SJSA1 (cell line): ENCODE measurements at places on chromosomes 3 and 15.
A peak's percentile ranks its signal among the peaks of the same experiment; 100 is the strongest.

DNA sequence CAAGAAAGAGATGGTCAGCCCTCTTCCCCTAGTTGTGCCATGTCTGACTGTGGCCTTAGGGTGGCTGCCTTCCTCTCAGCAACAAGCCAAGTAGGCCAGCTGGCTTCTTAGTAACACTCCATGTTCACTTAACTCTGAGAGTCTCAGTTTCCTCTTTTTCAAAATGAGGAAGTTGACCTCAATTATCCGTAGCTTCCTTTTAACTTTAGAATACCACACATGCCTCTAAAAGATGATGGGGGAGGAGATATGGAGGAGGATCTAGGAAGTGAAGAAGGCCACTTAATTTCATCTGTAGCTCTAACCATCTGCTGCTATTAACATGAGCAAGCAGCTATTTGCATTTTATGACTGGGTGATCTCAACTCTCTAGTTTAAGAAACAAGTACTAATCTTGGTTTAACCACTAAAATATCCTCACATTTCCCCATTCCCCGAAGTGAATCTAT, 32.9 kb downstream of the CD200R1L start:
- DNase-seq: no peak

DNA sequence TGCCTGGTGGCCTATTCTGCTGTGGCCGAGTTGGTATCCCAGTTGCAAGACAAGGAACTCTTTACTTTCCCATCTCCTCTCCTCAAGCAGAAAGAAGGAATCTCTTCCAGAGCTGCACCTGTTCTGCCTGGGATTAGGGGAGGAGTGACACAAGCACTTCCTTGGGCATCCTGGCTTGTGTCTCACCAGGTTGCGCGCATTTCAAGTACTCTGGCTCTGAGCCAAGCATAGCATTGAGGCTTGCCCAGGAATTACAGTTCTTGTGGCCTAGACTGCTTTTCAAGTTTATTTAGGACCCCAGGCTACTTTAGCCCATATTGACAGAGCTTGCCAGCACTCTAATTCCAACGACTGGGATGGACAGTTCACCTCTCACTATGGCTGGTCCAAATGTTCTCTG, 150.5 kb downstream of the RSRC1 start:
- no peak for DNase-seq

GRCh38 chr3:127532561-127533203, 57.9 kb downstream of the TPRA1 start:
- DNase-seq: no peak

DNA sequence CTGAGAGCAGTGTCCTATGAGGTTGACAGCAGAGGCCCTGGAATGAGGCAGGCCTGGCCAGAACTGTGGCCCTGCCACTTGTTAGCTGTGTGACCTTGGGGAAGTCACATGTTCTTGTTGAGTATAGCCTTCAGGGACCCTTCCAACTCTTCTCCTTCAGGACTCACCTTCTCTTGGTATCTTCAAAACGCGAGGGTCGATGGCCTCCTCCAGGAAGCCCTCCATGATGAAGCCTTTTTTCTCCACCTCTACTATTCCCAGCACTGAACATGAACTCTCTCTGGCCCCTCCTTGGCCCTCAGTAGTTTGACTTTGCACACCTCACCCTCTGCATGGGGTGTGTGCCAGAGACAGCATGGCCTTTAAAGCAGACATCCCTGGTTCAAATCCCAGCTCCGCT, 195.1 kb upstream of the LINGO1 start:
- DNase-seq: no peak

DNA sequence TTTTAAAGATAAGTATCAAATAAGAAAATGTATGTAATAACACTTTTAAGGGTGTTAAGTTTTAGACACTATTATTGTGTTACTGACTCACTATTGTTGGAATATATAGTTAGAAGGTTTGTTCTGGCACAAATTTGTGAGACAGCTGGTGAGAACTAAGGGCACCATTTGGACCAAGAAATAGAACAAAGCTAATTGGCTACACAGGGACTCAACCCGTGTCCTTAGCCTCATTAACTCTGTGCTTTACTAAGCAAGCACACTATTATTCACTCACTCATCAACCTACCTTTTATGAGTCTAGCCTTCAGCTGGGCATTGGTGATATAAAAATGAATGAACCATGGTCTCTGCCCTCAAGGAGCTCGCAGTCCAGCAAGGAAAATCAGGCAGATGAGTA, 4.1 kb upstream of the UNC13C start:
- DNase-seq: no peak

- no peak for DNase-seq
These were observed 20.1 kb downstream of the CADM2 start for GRCh38 chr3:84978843-84979242.

DNA sequence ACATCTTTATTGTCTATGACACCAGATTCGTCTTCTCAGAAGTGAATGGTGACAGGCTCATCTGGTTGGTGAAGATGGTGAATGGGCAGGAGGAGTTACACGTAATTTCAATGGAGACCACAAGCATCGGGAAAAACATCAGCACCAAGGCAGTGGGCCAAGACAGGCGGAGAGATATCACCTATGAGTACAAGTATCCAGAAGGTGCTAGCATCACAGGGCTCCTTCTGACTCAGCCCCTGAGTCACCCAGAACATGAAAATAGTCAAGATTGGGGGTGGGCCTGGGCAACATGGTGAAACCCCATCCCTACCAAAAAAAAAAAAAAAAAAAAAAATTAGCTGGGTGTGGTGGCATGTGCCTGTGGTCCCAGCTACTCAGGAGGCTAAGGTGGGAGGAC, 32.6 kb downstream of the TGM4 start:
- no peak for DNase-seq

GRCh38 chr3:65548848-65549625, 489.7 kb downstream of the MAGI1 start:
- no peak for DNase-seq

GRCh38 chr3:52146811-52147210, 7.4 kb downstream of the POC1A start:
- DNase-seq: no peak

DNA sequence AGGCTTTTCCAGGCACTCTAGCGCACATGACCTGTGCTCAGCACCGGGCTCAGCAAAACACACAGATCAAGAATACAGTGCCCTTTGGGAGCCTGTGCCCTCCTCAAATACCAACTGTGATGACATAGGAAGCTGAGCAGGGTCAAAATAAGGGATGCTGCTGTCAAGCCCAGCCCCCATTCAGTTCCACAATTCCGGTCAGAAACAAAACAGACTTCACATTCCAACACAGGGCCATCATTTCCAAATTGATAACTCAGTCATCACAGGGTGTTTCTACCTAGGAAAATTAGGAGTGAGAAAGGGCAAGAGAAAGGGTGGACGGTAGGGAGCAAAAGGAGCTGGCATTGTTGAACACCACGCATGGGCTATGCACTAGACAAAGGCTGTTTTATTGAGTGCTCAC, 158.4 kb upstream of the CCDC54 start:
- no peak for DNase-seq

DNA sequence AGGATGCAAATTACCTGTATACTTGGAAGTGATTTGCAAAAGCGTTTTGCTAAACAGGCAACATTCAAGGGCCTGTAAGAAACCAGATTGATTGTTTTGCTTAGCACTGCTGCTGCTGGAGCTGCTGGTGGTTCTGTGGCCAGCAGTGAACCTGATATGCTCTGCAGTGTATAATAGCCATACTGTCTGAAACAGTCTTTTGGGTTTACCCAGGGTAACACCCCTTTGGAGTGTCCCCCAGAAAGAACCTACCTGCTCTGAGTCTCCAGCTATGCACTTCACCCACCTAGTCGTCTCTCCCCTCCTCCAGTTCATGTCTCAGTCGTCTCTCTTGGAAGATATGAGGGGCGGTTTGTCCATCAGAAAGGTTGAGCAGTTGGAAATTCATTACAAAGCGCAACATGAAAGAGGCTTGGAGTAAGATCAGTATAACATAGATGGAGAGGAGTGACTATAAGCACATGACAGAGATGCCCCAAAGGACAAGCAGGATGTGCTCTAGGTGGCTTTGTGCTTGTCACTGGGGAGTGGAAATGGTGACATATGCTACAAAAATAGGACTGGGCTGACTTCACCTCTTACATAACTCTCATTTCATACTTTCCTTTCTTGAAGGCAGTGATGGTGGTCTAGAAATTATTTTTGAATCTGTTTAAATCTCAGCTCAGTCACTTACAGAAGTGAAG, 3.8 kb downstream of the MKRN2 start:
- DNase-seq: no peak

DNA sequence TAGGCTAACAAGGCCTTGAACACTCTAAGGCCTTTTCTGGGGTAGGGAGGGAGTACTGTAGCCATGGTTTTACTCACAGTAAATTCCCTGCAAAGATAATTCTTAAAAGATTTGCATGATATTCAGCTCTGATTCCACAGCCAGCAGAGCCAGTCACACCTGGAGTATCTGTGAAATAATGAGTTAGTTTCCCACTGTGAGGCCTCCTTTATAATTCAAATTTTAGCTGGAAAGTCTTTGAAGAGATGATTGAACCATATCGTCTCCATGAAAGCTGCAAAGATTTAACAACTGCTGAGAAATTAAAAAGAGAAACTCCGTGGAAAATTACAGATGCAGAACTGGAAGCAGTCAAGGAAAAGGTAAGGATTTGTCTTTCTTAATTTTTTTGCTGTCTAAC, 32.3 kb upstream of the DUT start:
- no peak for DNase-seq

- DNase-seq: no peak
These were observed 54.5 kb downstream of the ZMAT3 start for GRCh38 chr3:179016979-179017670.

- no peak for DNase-seq
These were observed 216.0 kb upstream of the ZBTB20 start for GRCh38 chr3:115363071-115363470.

- DNase-seq: no peak
These were observed 171.0 kb upstream of the NANOGP8 start for GRCh38 chr15:35256141-35256540.

DNA sequence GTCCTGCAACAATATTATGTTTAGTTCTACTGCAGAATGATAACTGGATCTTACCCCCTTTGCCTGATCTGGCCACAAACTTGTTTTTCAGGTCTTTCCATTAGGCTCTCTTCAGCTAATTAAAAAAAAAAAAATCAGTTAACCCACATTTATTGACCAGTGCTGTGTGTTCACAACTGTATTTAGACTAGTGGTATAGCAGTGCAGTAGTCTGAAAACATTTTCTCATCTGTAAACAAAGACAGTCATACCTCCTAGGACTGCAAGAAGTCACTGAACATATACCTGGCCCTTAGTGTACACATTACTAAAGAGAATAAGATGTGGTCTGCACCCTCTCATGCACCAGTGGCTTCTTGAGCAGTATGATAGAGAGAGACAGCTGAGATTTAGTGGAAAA, 22.5 kb downstream of the LPP start:
- no peak for DNase-seq

DNA sequence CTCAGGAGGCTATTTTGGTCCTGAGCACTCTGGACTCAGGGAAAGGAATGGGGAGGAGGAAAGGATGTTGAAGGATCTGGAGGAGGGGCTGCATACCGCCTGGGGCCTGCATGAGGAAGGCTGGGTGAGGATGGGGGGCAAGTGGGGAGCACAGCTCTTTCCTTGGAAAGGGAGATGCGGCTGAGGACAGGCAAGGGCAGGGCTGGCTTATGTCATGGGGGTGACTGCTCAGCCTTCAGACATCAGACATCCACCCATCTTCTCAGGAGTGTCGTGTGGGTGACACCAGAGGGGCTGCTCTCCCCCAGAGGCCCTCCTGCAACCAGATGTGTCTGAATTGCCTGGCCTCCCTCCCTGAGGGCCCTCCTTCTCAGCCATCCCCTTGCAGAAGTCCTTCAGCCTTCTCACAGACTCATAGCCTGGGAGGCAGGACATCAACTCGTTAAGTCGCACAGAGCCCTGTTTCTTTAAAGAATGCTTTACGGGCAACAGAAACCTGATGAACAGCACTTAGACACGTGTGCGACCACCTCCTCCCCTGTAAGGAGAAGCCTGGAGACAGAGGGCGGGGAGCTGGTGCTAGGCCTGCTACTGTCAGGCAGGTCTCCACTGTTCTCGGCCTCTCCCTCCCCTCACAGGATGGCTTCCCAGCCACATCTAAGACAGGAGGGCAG, 252.3 kb downstream of the OCA2 start:
- no peak for DNase-seq

- DNase-seq: peak; percentile 78
These were observed 9.5 kb upstream of the TRIM69 start for GRCh38 chr15:44726568-44727484.

DNA sequence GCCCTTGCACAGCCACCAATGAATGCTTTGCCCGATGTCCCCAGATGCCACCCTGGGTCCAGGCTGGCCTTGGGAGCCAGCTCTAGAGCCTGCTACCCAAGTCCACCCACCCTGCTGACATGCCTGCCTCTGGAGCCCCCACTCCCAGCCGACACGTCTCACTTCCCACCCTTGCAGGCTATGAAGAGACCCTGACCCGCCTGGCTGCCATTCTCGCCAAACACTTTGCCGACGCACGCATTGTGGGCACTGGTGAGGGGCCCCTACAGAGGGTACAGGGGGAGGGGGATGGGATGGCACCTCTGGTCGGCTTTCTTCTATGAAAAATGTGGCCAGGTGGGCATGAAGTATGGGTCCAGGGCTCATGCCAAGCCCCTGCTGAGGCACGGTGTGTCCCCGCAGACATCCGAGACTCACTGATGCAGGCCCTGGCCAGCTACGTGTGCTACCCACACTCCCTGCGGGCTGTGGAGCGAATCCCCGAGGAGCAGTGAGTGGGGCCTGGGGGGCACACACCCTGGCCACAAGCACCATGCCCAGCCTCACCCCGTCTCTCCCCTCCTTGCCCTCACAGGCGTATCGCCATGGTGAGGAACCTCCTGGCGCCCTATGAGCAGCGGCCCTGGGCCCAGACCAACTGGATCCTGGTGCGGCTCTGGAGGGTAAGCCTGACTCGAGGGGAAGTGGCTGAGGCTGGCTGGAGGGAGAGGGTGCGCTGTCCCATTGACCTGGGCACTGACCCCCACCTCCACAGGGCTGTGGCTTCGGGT, 6.0 kb downstream of the AMIGO3 start:
- no peak for DNase-seq

- no peak for DNase-seq
These were observed 30.6 kb downstream of the INTS14 start for GRCh38 chr15:65580287-65580686.

GRCh38 chr3:67521053-67521646, 133.3 kb downstream of the SUCLG2 start:
- DNase-seq: no peak
